ENCODE measurements at places on chromosomes 7 and 10. TPM values are rescaled to one million over a fixed set of nuclear protein-coding genes. Genes with fewer than 3 reads are reported as not detected.

Gene LRRC4
- 1.6 TPM for total RNA-seq

Gene ZNF107
- 3.7 TPM for total RNA-seq

Gene EPO
- total RNA-seq: not detected

GRCh38 chr7:22291977-22292376 lies 65.0 kb downstream of the RAPGEF5 start:
- no peak for DNase-seq

- no peak for DNase-seq
These were observed 3.5 kb downstream of the NRCAM start for GRCh38 chr7:108452707-108453106.

Gene PILRA
- 7.9 TPM for total RNA-seq

DNA sequence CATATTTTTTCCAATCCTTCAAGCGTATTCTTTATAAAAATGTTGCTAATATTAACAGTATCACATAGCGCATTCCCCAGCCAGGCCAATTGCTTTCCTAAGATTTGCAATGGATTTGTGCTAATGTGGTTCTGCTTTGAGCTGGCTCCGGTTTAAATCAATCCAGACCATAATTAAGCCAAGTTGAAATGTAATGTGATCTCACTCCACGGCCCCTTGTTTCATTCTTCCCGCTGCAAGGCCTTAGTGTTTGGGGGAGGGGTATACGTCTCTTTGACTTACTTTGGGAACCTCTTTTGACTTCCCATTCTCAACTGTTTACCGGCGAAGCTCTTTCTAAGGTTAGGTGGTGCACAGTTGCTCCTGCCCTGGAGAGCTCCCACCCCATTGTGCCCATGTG lies 86.4 kb downstream of the PRPF18 start:
- no peak for DNase-seq

- DNase-seq: no peak
These were observed 64.4 kb downstream of the ITGB8 start for GRCh38 chr7:20395104-20395503.

DNA sequence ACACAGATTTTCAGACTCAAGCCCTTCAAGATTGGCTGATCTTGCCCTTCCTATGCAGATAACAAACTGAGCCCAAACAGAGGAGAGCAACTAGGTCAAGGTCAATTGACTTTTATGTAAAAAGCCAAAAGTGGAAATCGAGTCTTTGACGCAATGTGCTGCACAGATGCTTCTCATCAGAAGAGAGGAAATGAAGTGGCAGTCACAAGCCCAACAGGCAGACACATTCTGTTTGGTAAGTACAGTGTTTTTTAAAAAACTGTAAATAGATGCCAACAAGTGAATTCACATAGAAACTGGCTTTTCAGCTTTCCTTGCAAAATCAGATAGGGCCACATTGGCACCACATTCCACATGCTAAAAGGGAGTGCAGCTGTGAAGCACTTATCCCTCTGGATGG lies 606.6 kb downstream of the KCNMA1 start:
- DNase-seq: no peak

Data from breast epithelium (tissue), 4 donors.